ENCODE measurements at places on chromosomes 2 and 18.

GRCh38 chr2:67572721-67573435 lies 175.7 kb downstream of the ETAA1 start:
- no peak for DNase-seq

DNA sequence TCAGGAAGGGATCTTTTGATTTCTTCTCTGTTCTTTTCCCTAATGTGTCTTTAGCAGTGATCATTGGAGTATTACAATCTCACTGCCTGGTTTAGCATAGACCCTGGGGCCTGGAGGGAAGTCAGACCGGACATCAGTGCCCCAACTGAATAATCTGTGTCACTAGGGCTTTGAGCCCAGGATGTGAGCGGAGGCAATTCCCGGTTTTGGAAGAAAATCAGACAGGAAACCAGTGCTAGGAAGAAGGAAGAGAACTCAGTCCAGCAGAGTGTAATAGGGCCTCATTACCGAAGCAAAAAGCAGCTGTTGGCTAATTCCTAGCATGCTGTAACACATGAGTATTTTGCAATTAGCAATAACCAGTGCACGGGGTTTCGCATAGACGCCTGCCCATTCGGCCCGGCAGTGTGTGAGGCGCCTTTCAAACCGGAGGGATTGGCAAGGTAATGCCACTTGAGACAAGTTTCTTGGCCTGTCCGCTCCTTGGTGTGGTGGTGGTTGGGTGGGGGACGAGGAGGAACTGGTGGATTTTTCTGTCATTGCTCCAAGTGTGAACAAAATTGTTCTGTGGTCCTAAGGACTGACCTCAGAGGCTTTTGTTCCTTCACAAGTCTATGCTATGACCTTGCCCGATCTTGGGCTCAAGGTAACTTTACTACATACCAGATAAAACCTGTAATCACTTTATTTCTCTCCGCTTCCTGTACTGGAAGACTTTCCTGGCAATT lies 2.8 kb downstream of the FOSL2 start:
- peak; percentile 91 for DNase-seq

DNA sequence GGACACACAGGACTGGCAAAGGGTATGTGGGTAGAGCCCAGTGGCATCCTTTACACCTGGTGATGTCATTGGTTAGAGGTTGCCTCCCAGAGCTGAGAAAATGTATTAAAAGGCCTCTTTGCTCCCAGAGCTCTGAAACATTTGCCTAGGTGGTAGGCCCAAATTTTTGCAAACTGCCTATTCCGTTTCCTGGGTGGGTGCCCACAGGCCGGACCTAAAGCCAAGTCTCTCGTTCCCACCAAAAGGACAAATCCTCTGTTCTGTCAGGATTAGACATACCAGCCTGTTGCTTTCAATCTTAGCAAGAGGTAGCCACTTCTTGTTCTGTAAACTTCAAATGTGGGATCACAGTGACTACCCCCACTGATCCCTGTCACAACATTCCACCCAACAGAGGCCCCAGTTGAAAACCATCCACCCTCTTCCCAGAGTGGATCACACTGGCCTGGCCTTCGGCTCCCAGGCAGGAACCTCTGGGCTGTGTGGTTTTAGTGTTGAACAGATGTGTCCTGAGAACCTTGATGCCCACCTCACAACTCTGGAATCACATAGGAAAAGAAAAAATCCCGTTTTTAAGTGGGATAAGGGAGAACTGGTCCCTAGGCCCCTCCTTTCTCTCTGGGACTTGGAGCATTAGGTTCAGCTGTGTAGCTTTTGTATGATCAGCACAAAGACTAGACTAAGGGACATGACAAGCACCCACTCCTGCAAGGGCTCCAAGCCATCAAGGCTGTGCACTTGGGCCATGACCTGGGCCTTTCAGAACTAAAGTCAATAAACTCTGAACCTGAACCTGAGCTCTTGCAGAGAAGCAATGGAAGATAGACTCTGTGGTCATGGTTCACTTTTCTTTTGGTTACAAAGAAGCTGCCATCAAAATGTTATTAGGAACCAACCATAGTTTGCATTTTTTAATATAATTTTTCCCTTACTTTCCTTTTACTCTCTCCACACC lies 211.3 kb downstream of the CYP26B1 start:
- no peak for DNase-seq

GRCh38 chr2:134261398-134262131 lies 7.7 kb downstream of the MGAT5 start:
- DNase-seq: no peak

GRCh38 chr18:6328621-6329010 lies 86.1 kb downstream of the L3MBTL4 start:
- no peak for DNase-seq

DNA sequence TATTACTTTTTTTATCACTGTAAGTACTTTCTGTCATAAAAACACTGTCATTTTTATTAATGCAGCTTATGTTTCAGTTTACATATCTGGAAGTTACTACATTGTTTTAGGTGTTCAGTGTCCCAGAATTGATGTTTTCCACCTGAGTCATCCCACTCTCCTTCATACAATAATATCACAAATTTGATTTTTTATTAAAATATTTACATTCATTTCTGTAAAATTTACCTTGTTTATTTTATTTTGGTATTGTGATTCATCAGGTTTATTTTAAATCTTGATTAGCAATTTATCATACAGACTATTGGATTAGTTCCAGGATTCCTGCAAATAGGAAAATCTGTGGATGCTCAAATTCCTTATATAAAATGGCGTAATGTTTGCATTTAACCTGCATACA lies 1662.9 kb downstream of the SUCLG1 start:
- no peak for DNase-seq

DNA sequence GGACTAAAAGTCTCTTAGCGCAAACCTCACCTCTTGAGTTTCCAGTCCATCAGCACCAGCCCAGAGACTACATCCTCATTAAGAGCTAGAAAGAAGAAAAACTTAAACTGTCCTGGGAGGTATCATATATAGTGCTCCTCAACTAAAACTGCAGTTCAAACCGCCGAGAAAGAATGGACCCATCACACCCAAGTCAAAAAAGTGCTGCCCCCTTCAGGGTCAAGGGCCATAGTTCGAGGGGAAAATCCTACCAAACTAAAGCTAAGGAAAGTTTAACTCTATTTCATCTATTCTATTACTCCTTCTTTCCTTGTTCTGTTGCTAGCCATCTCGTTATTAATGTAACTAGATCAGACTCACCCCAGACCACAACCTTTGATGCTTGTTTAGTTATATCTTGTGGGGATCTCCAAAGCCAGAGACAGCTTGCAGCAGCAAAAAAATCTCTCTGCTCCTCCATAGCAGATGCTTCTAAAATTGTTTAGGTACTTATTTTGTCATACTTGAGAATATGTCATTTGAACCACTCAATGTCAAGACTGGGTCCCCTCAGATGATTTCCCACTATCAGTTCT lies 134.5 kb upstream of the RMP24 start:
- no peak for DNase-seq

- no peak for DNase-seq
Measured at GRCh38 chr2:9778012-9778411, 65.3 kb upstream of the TAF1B start.

- no peak for DNase-seq
Measured at GRCh38 chr18:45829855-45830254, 4.4 kb downstream of the SIGLEC15 start.

GRCh38 chr2:24832073-24832461 lies 38.8 kb downstream of the CENPO start:
- peak; percentile 25 for DNase-seq

DNA sequence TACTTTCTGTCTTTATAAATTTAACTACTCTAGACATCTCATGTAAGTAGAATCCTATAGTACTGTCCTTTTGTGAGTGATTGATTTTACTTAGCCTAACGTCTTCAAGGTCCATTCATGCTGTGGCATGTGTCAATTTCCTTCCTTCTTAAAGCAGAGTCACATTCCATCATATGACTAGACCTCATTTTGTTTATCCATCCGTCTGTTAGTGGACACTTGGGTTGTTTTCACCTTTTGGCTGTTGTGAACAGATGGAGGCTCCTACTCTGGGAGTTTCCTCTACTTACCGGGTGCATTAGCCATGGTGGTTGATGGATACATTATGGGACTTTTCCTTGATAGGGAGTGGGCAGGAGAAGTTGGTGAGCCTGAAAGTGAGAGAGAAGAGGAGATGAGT lies 6.4 kb upstream of the PDIA6 start:
- DNase-seq: peak; percentile 2

GRCh38 chr2:181114021-181114420 lies 133.6 kb downstream of the UBE2E3 start:
- DNase-seq: no peak

- no peak for DNase-seq
Measured at GRCh38 chr2:60358476-60358875, 195.0 kb downstream of the BCL11A start.

GRCh38 chr2:74693668-74694067 lies 39.6 kb downstream of the SEMA4F start:
- DNase-seq: no peak

GRCh38 chr18:45667056-45667736 lies 51.9 kb downstream of the SLC14A2 start:
- no peak for DNase-seq

DNA sequence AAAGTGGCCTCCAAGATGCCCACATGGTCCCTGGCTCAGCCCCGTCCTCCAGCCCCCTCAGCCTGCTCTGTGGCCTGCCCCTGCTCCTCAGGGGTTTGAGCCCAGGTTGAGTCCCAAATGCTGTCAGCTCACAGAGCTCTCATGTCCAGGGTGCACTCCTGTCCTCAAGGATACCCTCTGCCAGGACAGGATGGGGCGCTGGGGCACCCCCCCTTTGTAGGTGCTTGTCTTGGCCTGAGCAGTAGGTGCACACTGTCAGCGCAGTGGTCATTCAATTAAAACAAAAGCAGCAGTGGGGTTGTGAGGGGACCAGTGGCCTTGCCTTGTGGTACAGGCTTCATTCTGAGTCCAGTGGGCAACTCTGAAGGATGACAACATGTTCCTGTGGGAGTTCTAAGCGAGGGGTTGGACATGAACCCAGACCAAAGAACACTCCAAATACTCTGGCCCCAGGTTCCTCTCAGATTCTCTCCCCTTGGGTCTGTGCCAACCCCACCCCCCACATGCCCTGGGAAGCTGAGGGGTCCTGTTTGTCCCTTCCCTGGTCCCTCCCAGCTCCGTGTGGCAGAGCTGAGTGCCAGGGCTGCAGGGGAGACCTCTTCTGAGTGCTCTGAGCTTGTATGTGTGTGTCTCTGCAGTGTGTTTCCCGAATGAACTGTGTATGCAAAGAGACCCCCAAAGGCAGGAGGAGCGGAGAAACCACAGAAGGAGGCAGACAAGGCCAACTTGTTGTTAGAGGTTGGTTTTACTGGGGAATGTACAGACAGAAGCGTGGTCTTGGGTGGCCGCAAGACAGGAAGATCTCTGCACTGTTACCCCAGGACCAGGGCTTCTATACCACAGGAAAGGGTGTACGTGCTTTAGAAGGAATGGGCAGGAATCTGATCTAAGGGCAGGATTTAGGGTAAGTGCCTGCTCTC lies 155.6 kb upstream of the HS6ST1 start:
- no peak for DNase-seq

DNA sequence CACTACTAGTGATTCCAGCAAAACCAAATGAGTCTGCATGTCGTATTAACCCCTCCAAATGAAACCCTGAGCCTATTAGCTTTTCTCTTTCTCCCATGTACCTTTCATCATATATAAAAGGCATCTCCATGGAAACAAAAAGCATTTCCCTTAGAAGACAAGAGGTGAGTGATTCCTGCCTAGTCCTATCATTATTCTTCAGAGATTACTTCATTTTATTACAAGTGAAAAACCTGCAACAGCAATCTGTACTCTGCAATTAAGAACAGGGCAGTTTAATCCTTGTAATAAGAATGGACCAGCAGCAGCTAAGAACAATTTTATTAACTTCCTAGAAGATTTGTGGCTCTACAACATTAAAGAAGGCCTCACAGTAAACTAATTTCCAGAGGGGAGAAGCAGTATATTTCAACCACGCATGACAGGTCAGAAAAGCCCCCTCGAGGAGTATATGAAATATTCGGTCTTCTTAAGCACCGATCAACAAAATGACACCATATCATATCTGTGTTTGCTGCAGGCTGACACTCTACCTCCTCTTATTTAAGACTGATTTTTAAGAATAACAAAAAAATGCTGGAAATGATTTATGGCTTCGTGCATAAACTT lies 132.3 kb upstream of the TFPI start:
- no peak for DNase-seq

- DNase-seq: no peak
Measured at GRCh38 chr2:169039702-169040101, 8.6 kb upstream of the ABCB11 start.

DNA sequence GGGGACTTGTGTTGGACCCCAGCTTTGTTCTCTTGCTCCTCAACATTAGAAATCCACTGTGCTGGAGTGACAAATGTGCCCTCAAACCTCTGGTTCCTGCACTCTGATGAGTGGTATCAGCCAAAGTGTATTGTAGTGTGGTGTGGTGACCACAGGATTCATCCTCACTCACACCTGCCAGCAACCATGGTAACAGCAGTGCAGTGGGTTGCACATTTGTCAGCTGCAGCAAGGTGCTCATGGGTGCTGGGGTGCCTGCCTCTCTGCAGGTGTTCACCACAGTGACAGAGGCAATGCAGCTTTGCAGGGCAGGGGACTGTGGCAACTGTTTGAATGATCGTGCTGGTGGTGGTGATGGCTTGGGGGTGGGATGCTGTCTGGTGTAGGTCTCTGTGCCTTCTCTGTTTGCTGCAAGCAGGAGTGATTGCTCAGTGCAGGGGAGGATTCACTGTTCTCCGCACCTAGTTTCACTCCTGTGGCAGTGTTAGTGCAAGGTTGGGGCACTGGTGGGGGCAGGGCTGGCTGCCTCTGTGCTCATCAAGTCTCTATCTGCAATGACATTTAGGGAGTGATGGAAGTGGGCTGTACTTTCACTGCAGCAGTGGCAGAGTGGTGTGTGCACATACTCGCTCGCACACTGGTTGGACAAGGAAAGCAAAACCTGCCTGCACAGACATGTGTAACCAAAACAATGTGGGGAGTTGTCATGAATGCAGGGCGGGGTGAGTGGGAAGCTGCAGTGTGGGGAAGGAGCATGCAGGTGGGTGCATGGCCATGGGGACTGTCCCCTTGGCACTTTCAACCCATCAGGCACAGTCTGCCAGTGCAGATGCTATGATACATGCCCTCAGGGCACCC lies 301.1 kb downstream of the PIK3C3 start:
- no peak for DNase-seq

DNA sequence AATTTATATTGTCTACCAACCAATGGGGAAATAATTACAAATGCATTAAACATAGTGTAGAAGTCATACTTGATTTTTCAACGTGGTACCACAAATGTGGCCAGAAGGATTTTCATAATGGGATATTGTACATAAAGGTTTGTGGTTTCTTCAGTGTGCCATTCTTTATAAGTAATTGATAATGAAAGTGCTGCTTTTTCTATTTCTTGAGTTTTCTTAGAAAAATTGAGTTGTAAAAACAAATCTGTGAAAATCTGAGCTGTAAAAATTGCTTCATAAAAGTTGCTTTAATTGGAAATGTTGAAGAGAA lies 103.6 kb downstream of the KYNU start:
- DNase-seq: no peak

Data from sigmoid colon (tissue), 7 donors.